ENCODE measurements at places on chromosomes 7 and 10.

DNA sequence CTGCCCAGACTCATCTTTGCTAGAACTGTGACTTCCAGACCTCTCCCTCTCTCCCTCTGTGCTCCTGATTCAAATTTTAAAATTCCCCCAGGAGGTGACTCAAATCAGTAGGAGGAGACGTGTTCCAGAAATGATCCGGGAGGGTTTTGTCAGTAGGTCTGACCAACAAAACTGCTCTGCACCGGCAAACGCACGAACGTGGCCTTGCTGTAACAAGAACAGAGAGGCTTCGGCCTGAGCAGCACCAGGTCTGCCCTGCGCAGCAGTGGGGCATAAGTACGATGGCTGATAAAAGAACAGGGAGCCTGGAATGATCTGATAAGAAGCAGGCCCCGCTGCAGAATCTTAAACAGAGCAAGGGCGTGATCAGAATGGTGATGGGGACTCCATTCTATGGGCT is 152.7 kb upstream of the AUTS2 start:
- DNase-seq: no peak

GRCh38 chr7:48781752-48782151 is 142.6 kb upstream of the CDC14C start:
- DNase-seq: no peak

GRCh38 chr7:113217314-113217713 is 99.0 kb upstream of the SMIM30 start:
- DNase-seq: no peak

DNA sequence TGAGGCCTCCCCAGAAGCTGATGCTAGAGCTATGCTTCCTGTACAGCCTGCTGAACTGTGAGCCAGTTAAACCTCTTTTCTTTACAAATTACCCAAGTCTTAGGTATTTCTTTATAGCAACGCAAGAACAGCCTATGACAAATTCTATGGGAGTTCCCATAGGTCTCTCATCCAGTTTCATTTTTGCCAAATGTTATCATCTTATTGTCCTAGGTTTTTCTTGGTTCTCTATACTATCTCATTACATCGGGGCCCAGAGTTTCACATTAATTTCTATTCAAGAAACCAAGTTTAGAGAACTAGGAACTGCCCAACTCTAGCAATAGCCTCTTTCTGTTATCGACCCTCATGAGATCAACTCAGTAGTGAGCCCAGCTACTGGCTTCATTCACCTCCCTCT is 15.9 kb downstream of the ACTA2 start:
- DNase-seq: no peak

GRCh38 chr10:29191674-29192073 is 97.2 kb upstream of the LYZL1 start:
- DNase-seq: no peak

DNA sequence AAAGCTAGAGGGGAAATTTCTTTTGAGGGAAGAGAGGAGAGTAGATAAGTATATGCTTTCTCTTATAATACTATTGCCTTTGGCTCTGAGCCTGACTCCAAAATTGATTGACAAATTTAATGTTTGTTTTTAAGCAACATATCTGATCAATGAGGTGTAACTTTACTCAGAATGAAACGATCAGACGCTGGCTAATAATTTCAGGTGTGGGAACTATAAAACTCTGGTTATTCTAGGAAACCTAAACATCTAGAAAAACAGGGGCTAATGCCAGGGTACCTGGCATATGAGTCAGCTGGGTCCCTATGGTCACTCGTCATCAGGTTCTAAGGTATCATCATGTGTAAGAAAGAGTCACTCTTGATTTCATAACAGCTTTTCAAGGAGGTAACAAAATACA is 139.7 kb downstream of the ATE1 start:
- no peak for DNase-seq

DNA sequence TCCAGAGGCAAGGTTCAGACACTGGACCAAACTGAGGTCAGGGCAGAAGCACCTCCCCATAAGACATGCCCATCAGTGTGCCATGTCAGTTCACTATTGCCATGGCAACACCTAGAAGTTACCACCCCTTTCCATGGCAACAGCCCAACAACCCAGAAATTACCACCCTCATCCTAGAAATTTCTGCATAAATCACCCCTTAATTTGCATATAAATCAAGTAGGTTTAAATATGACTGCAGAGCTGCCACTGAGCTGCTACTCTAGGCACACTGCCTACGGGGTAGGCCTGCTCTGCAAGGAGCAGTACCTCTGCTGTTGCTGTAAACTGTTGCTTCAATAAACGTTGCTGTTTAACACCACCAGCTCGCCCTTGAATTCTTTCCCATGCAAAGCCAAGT is 12.7 kb downstream of the STEAP2 start:
- no peak for DNase-seq

DNA sequence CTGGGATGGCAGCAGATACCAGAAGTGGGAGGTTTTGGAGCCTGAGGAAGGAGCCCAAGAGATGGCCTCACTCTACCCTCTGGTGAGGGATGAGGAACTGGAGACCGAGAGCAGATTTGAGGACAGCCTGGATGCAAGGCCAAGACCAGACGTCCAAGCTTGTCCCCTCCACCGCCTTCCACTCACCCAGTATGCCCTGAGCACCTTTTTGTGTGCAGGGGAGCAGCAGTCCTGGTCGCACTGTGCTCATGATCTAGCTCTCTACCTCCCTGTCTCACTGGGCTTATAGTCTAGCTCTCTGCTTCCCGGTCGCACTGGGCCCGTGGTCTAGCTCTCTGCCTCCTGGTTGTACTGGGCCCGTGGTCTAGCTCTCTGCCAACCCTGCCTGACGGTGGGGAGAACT is 33.6 kb upstream of the CHST15 start:
- no peak for DNase-seq

DNA sequence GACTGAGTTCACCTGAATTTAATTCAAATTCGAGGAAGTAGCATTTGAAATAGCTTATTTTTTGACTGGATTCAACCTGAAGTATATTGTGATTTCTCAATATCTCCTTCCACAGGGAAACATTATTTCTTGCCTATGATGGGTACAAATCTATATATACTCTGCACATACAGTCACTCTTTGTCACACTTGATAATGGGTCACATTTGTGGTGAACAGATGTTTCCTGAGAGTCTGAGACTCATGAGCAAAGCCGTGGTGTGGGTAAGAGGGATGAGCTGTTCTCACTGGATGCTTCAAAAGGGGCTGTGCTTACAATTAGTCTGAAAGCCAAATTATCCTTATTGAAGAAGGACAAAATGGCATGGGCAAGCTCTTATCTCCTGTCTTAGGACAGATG is 18.0 kb upstream of the TBXAS1 start:
- no peak for DNase-seq

GRCh38 chr10:103507235-103508191 is 14.0 kb downstream of the NEURL1 start:
- DNase-seq: peak; percentile 57

DNA sequence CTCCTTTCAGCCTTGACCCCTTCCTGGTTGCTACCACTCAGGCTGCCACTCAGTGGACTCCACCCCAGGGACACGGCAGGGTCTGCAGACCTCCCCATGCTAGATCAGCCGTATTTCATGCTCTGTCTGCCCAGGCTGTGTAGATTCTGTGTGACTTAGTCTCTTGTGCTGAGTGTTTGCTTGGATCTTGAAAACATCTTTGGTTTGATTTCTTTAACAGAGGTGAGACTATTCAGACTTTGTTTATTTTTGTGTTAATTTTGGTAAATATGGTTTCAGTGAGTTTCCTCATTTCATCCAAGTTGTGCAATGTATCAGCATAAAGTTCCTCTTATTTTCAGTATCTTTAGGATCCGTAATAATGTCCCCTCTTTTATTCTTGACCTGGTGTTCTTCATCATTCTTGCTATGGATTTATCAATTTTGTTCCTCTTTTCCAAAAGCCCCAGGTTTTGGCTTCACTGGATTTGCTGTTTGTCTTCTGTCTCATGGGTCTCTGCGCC is 21.2 kb upstream of the PWWP2B start:
- DNase-seq: no peak

DNA sequence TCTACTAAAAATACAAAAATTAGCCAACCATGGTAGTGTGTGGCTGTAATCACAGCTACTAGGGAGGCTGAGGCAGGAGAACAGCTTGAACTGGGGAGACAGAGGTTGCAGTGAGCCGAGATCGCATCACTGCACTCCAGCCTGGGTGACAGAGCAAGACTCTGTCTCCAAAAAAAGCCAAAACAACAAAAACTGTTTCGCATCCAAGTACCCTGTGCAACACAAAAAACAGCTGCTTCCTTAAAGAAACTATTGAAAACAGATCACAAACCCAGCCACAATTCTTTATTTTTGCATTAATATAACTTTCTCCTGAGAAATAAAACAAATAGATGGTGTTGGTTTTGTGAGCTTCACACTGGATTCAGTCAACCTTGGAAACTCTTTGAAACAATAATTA is 112.1 kb upstream of the AFAP1L2 start:
- no peak for DNase-seq

- DNase-seq: no peak
Observed at GRCh38 chr7:6648815-6649104, 11.6 kb downstream of the ZNF316 start.

DNA sequence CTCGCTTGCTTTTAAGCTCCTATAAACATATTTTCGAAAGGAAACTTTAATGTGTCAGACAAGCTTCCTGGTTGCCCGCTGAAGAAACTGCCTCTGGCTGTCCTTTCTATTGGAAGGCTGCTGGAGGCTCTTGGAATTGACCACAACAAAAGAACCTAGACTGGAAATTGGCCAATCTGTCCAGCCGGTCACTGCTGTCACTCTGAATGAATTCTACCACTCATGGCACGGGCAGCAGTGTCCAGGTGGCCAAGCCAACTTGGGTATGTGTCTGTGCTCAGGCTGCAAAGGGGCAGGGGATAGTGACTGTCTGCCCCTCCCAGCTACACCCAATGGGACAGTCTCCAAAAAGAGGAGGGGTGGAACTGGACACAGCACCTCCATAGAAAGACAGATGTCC is 57.6 kb downstream of the CDH23 start:
- no peak for DNase-seq

DNA sequence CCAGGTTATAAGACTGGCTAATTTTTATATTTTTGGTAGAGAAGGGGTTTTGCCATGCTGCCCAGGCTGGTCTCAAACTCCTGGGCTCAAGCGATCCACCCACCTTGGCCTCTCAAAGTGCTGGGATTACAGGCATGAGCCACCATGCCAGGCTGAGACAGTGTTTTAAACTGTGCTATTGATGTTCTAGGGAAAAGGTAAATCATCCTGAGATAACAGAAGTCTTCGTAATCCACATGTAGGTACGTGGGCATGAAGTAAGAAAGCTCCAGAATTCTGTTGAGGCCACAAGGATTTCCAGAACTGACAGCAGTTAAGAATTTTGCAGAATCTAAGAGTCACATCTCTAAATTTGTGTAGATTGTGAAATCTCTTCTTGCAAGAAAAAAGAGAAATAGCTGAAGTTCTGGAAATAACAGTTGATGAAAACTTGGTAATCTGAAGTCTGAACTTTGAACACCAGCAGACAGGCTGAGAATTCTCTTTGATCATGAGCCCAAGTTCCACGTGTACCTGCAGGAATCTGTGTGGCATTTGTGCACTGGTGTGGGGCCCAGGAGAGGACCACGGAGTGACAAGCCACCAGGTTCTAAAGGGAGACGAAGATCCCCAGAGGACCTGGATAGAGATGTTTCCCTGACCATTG is 24.6 kb downstream of the C7orf33 start:
- DNase-seq: no peak

DNA sequence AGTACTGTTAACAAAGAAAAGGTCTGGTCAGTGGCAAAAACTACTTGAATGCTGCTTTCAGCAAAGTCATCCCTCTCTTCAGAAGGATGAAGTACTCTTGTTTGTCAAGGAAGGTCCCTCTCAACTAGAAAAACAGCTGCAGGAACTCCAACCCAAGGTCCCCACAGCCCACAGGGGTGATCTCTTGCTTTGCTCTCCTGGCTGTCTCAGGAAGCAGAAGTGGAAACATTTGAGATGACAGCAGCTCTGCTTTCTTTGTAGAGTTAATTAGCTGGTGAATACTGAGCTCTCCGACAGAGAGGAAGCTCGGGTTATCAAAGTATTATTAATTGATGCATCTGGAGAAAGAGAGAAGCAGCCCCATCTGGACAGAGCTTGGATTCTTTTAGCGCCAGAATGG is 25.4 kb upstream of the LRGUK start:
- no peak for DNase-seq

DNA sequence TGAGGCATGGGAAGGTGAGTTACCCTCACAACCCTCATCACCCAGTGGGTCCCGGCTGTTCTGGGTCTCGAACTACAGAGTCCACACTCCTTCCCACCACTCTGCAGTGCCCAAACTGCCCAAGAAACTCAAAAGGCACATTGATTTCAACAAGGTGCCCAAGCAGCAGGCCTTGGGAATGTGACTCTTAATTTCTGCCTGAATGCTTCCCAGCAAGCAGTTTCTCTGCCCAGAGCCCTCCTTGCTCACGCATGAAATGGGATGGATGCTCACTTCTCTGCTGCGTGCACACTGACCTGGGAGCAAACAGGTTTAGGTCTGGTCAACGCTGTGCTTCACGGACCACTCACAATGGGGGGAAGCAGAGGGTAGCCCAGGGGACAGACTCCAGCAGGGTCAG is 77.9 kb downstream of the GRB10 start:
- DNase-seq: no peak

GRCh38 chr10:129942936-129943715 is 20.9 kb downstream of the EBF3 start:
- no peak for DNase-seq

- no peak for DNase-seq
Observed at GRCh38 chr10:8563478-8563877, 509.0 kb downstream of the GATA3 start.

GRCh38 chr10:24625778-24626177 is 97.9 kb downstream of the ARHGAP21 start:
- no peak for DNase-seq

GRCh38 chr10:35855155-35855947 is 213.3 kb upstream of the FZD8 start:
- no peak for DNase-seq

DNA sequence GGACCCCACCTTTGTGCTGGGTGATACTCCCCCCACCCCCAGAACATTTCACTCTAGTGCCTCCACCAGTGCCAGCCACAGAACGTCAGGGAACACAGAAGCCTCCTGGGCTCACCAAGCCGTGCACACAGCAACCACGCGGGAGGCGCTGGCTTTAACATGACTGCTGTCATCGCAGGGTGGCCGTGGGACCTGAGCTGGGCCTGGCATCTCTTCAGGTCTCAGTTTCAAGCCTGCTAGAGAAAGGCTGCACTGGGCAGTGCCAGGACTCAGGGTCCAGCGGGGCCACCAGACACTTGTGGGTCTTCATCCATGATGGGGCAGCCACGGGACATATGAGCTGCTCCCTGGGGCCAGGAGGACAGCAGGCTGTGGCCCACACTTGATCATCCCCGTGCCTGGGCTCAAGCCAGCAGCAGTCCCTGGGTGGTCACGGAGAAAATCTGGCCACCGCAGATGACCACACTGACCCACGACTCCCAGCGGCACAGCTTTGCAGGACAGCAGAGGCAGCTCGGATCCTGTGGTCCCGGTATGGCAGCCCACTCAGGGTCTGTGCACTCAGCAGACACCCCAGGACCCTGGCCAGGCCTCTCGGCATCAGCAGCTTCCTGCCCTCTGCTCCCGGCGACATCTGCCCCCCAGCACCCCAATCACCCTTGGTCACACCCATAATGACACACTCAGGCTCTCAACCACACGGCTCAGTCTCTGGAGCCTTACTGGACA is 44.2 kb downstream of the CAMK2B start:
- no peak for DNase-seq

GRCh38 chr7:51182636-51183166 is 133.9 kb downstream of the COBL start:
- no peak for DNase-seq

GRCh38 chr10:13560597-13560996 is 26.2 kb upstream of the PRPF18 start:
- DNase-seq: no peak
